ENCODE measurements at places on chromosomes 16 and 17.
A peak's percentile ranks its signal among the peaks of the same experiment; 100 is the strongest.

DNA sequence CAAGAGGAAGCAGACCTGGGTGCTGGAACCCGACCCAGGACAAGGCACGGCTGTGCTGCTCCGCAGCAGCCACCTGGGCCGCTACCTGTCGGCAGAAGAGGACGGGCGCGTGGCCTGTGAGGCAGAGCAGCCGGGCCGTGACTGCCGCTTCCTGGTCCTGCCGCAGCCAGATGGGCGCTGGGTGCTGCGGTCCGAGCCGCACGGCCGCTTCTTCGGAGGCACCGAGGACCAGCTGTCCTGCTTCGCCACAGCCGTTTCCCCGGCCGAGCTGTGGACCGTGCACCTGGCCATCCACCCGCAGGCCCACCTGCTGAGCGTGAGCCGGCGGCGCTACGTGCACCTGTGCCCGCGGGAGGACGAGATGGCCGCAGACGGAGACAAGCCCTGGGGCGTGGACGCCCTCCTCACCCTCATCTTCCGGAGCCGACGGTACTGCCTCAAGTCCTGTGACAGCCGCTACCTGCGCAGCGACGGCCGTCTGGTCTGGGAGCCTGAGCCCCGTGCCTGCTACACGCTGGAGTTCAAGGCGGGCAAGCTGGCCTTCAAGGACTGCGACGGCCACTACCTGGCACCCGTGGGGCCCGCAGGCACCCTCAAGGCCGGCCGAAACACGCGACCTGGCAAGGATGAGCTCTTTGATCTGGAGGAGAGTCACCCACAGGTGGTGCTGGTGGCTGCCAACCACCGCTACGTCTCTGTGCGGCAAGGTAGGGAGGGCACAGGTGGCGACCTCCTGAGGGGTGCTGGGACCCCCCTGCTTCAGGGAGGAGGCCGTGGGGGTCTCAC lies 667 bp downstream of the FSCN2 start:
- DNase-seq: no peak

DNA sequence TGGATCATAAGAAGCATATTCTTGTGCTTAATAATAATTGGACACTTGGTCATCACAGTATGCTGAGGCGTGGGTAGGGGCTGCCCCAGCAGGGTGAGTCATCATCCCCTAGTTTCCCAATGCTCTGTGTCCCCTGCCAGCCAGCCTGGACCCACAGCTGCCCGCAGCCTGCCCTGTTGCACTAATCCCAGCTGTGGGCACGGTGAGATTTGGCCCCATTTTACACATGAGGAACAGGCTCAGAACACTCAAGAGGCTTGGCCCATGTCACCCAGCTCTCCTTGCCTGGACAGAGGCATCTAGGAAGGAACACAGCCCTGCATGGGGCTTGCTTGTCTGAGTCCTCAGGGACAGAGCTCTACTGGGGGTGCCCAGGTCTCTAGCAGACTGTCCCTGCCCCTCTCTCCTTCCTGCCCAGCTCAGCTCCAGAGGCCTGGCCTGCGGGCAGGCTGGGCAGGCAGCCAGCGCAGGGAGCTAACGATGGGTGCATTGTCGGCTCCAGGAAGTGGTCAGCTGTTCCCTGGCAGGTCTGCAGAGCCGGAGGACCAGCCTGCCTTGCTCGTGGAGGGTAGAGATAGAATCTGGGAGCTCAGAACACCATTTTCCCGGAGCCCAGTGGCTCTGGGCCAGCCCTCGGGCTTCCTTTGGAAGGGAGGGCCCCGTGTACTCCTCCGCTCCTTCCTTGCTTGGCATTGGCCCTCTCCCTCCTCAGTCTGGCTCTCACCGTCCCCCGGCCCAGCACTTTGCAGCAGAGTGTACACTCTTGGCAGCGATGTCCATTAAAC lies 189.4 kb downstream of the RAB11FIP4 start:
- DNase-seq: no peak

- DNase-seq: no peak
These were observed 70.9 kb downstream of the ABCC1 start for GRCh38 chr16:16020291-16020690.

- peak; percentile 73 for DNase-seq
These were observed 10.7 kb upstream of the SMTNL2 start for GRCh38 chr17:4573669-4574068.

DNA sequence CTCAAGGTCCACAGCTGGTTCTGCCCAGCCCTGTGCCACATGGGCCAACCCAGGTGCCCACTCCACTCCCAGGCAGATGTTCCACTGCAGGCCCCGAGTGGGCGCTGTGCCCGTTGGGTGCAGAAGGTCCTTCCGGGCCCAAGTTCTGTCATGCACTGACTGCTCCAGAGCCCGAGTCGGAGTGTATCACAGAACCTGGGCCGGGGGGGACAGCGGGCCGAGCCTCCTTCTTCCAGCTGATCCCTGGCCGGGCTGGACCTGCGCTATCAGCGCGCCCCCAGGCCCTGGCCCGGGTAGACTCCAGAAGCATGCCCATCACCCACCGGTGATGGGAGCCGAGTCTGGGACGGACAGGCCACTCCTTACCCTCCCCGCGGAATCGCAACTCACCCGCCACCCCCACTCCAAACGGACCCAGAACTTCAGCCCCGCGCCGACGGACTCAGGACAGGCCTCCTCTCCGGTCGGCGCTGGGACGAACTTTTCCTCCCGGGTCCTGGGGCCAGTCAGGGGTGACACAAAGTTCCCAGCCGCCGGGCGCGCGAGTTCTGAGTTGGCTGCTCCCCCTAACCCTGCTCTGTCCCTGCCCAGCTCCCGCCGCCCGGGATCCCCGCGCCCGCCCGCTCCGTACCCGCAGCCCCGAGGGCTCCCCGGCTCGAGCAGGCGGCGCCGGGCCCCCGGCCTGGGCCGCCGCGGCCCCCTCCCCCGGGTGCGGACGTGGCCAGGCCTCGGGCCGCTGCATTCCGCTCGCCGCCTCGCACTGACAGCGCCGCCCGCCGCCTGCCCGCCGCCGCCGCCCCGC lies at the start of gene COPZ2:
Gene COPZ2, minus strand, starts transcription at position 762 of the 802 bp plus-strand sequence. Its CDS starts 20 bp downstream, at position 742.
- peak; percentile 49 for DNase-seq

DNA sequence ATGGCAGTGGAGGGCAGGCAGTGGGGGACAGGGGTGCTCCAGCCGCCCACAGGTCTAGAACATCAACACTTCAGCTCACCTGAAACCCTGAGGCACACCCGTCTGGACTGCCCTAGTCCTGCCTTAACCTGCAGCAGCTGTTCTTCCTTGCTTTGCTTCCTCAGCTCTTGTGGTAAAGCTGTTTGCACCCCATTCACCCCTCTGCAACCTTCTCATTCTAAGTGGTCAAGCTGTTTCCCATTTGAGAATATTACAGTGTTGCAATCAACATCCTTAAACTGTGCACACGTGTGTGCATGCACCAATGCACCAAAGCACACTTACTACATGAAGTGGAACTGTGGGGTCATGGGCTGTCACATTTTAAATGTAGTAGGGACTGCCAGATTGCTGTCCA lies 32.4 kb downstream of the SCNN1B start:
- DNase-seq: no peak

DNA sequence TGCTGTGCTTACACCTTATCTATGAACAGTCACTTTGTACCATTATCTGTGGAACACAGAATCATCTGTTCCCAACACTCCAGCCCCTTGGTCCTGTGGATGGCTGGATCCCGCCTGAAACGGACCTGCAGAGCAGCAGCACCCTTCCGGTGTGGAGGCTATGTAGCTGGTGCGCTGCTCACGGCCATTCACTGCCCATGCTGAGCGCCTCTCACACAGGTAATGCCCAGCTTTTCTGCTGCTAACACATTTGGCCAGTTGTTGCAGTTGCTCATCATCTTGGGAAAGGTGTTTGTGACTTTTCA lies 11.4 kb upstream of the PLK1 start:
- no peak for DNase-seq

GRCh38 chr17:11318207-11318606 lies 77.2 kb downstream of the SHISA6 start:
- no peak for DNase-seq

DNA sequence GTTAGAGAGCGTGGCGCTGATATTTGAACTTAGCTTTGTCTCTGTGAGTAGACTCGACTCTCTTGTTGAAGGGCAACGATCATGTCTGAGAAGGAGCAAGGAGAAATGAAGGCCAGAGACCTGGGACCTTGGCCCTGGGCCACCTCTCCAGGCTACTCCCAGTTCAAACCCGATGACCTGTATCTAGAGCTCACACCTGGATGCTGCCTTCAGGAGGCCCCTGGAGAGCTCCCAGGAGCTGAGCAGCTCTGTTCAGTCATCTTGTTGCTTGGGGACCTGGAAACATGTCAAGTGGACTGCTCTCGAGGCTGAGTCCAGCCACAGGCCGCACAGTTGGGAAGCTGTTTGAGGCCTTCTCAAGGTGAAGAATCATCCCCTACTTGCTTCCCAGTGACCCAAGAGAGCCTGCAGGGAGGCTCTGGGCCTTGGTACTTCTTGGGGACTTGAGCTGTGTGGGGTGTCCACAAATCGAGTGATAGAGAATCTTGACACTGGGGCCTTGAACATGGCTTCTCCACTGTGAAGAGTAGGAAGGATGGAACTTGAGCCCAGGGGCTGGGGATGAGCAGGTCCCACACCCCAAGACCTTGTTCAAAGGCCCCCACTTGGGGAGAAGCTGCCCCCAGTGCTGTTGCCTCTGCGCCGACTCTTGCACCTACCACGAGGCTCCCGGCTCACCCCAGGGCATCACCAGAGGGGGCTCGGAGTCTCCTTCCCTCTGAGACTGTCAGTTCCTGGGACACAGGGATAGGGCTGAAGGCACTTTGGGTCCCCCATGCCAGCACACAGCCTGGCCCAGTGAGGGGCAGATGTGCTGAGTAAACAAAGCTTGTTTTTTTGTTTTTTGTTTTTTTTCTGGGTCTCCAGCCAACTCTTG lies 112.1 kb downstream of the IRX5 start:
- no peak for DNase-seq

- no peak for DNase-seq
These were observed 28.1 kb upstream of the PECAM1 start for GRCh38 chr17:64418506-64419339.

Data from stimulated activated CD4-positive, alpha-beta T cell treated with anti-CD3 and anti-CD28 coated beads, Interleukin-15, amount 100 ng/mL, for 48 hours (primary cell).